Fibroblast of skin of left biceps (primary cell): ENCODE measurements at places on chromosomes 7 and 10.

DNA sequence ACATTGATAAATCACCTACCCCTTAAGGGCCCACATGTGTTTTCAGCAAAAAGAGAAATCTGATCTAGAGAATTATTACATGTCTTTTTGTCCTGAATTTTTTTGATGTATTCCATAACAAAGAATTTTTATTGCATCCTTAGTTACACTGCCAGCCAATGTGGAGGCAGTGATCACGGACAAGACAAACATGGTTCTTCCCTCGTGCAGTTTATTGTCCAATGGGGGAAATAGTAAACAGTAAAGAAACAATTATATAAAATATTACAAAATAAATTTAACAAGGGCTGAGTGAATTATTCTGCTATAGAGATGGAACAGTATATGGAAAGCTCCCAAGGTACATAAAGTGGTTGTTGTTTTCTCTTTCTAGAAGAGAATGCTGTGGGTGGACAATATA, 2.0 kb downstream of the STEAP2 start:
- DNase-seq, result no peak

DNA sequence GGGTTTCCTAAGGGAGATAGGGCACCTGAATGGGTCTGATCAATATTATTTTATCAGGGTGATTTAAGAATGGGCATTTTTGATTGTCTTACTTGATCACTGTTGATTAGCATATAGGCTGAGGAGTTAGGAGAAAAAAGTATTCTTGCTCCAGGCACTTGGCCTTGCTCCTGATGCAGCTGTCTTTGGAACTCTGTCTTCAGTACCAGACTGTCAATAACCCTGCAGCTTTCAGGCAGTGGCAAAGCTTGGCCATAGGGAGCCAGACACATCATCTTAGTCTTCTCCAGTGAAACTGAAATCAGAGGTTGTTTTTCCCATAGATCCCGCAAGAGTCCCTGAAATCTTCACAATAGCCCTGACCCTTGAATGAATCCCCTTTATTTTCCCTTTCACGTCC, 47.2 kb downstream of the EXOC4 start:
- no peak for DNase-seq

- no peak for DNase-seq
Observed at GRCh38 chr10:2881720-2882620, 185.4 kb upstream of the PFKP start.

DNA sequence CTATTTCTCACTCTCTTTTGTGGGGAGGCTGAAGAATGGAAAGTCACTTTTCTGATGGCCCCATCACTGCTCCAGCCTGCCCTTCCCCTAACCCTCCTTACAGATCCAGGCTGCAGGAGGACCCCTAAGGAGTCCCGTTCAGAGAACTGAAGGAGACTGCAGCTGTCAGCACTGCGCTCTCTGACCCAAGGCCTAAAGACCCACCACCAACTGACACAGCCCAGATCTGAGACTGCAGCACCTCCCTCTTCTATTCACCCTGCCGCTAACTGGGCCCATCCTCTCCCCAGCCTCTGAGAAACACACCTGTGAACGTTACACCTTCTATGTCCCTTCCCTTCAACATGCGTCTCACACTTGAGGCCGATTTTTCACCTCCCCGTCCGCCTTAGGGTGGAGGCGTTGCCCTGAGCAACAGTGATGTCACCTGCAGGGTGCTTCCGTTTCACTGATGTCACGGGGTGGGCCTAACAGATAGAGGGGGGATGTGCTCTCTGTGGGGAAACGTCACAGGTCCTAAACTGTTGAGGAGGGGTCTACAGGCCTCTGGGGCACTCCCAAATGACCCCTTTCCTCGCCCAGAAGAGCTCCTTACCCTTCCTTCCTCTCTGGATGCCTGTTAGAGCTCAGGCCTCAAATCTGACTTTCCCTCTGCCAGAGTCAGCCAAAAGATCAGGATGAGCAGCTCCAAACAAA, 5.1 kb downstream of the ITPRIP start:
- DNase-seq, result no peak

- no peak for DNase-seq
Observed at GRCh38 chr10:75950307-75950706, 518.9 kb downstream of the LRMDA start.

DNA sequence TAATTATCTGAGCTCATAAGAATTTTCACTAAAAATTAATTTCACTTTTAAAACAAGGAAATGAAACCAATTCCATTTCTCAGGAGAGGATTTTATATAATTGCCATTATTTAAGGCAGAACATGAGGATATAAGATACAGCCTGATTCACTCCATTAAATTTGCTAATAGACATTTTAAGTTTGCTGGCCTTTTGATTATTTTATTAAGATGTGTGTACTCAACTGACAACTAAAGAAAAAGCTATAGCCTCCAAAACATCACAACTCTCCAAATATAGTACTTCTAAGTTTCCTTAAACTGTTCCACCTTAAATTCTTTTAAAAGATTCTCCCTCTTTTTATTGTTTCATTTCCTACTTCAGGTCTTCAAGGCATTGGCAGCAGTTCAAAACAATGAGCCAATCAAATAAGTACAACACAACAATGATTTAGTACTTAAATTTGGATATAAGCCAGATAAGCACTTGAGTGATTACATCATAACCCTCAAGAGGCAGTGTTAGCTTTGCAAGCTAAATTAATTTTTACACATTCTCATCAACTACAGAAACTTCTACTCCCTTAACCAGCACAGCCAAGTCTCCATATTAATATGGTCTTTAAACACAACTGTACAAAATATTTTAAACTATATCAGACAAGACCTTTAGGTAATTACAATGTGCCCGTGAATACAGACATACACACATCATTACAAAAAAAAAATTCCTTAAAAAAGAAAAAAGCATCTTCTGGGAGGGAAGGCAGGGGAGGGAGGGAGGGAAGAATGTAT, 121.8 kb downstream of the KMT2C start:
- peak; percentile 64 for DNase-seq

- DNase-seq, result no peak
Observed at GRCh38 chr10:24467136-24467535, 256.6 kb downstream of the ARHGAP21 start.

DNA sequence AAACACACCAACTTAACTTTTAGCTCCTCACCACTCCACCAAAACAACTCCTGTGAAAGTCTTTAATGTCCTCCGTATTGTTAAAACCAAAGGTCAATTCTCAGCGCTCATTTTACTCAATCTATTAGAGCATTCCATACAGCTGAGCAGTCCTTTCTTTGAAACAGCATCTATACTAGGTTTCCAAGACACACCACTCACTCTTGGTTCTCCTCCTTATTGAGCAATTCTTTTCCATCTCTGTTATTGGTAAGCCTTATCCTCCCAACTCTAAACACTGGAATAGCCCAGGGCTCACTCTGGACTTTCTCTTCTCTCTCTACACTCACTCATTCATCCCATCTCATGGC, 34.9 kb downstream of the COA1 start:
- peak; percentile 55 for DNase-seq

GRCh38 chr10:122350893-122351292, 23.6 kb upstream of the PLEKHA1 start:
- DNase-seq, result no peak

GRCh38 chr7:24858108-24858977, 101.1 kb upstream of the GSDME start:
- no peak for DNase-seq

DNA sequence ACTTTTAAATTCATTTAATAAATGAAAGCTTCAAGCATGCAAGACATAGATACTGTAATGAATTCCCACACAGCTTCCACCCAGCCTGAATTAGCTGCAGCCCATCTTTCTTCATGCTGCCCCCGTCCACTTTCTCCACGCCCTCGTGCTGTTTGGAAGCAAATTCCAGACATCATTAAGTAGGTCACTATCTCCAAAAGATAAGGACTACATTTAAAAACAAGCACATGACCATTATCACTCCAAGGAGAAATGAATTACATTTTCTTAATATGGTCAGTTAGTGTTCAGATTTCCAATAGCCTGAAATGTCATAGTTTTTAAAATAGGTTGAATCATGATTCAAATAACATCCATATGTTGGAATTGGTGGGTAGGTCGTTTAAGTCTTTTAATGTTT, 24.3 kb downstream of the LMTK2 start:
- DNase-seq, result no peak

DNA sequence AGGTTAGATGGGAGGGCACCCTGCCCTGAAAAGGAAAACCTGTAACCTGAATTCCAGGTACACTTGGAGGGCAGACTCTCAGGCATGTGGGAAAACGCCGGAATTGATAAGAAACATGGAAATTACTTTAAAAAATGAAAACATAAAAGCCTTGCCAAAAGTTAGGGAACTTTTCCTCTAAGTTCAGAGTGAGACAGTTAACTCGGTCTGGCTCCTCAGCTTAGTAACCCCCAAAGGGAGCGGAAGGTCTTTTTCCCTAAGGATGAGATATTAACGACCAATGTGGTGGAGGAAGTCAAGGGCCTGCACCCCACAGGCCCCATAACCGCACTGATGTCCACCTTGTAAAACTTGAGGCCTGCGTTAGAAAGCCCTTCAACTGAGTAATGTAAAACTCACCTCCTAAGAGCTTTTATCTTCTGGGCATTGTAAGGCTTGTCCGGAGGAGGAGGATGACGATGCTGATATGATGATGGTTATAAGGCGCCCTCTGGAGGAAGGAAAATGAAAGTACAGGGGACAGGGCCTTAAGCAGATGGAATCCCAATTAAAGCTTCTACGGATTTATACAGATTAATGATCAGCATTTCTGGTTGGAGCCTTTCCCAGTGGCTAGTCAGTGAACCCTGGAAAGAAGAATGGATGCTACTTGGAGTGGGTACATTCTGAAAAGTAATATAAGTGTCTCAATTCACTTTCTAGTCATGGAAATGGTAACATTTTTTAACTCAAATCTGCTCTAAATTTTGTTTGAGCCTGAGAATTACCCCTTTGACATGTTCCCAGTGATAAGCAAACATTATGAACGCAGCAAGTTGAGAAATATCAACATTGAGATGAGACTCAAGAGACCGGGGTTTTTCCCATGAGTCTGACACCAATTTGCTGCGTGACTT, 694 bp downstream of the COL1A2 start:
- DNase-seq, result no peak

GRCh38 chr7:13159467-13160184, 472.2 kb downstream of the ARL4A start:
- no peak for DNase-seq

GRCh38 chr10:71550628-71551027, 153.9 kb downstream of the CDH23 start:
- DNase-seq, result no peak

GRCh38 chr10:80646366-80646765, 108.7 kb downstream of the SH2D4B start:
- no peak for DNase-seq

DNA sequence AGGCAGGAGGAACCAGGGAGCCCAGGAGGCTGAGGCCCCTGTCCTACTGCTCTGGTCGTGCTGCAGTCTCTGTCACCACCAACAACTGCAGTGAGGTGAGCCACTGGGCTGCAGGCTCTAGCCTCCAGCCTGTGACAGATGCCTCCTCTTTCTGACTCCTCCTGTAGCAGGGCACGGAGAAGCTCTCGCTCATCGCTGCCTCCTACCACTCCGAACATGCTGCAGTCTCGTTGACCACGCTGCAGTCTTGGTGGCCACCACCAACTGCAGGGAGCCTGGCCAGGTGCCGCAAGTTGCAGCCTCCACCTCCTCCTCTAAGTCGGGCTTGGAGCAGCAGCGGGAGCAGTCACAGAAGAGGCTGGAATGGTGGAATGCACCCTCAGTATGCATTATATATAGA, 22.1 kb upstream of the VOPP1 start:
- no peak for DNase-seq

- DNase-seq, result no peak
Observed at GRCh38 chr10:52984169-52984568, 211.6 kb upstream of the MBL2 start.

DNA sequence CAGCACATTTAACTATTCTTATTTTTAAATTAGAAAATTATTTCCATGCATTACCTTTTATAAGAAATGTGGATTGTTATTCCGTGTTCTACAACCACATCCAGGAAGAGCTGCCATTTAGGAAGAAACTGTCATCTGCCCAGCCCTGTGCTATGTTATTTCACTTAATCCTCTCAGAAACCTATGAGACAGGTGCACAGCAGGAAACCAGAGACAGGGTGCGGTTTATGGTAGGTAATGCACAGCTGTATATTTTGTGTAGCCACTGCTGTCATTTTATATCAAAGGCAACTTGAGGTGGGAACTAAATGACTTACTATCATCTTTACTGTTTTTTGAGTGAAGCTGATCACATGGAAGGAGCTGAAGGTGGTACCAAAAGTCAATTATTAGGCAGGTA, 232.3 kb downstream of the MAGI2 start:
- DNase-seq, result no peak

GRCh38 chr7:133742709-133743538, 384.2 kb upstream of the LRGUK start:
- DNase-seq, result peak; percentile 5

DNA sequence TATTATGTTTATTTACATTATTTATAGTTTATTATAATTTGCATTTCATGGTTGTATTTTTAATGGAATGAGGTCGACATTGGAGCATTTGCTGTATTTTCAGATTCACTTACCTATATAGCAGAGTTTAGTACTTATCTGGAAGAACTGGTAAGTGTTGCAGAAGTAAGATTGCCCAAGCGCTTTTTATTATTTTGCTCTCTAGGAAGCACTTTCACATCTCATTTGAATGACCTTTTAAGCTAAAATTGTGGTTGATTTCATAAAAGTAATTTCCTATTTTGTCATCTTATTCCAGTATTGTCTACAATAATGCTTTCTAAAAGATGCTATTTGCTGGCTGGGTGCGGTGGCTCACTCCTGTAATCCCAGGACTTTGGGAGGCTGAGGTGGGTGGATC, 28.6 kb downstream of the SEC61A2 start:
- DNase-seq, result no peak

- no peak for DNase-seq
Observed at GRCh38 chr10:52108236-52108635, 205.8 kb upstream of the DKK1 start.

DNA sequence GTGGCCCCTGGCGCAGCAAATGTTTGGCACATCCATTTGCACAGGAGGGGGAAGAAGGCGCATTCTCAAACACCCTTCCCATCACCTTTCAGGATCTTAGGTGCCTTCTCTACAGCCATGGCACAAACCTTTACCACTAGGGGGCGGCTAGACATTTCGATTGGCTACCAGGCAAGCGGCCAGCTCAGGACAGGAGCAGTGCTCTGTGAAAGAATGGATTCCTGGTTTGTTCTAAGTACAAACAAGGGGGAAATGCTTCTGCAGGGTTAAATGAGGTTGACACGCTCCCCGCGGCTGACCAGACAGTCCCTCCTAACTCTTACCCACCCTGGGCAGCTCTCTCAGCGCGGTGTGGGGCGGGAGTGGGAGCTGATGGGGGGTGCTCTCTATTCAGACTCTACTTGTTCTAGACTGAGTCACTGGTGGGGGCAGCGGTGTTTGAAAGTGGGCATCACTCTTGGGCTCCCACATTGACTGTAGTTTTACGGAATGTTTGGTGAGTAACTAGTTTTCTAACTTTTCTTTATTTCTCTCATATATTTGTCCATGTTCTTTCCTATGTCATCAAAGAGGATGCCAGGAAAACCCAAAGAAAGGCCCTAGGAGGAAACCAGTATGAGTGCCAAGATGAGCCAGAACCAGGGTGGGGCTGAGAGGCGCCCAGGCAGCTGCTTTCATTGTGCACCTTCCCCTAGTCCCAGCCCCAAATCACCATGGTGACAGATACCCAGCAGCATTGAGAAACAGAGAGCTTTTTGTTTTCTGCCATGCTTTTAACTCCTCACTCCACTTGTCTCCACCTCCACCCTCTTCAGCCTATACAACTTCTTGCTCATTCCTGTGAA, 61.4 kb upstream of the GPR158 start:
- peak; percentile 25 for DNase-seq

- DNase-seq, result no peak
Observed at GRCh38 chr7:65239707-65240352, 133.8 kb upstream of the ZNF92 start.

GRCh38 chr10:44552726-44553125, 167.8 kb upstream of the CXCL12 start:
- DNase-seq, result no peak
